ENCODE measurements at places on chromosomes 3 and 15.

DNA sequence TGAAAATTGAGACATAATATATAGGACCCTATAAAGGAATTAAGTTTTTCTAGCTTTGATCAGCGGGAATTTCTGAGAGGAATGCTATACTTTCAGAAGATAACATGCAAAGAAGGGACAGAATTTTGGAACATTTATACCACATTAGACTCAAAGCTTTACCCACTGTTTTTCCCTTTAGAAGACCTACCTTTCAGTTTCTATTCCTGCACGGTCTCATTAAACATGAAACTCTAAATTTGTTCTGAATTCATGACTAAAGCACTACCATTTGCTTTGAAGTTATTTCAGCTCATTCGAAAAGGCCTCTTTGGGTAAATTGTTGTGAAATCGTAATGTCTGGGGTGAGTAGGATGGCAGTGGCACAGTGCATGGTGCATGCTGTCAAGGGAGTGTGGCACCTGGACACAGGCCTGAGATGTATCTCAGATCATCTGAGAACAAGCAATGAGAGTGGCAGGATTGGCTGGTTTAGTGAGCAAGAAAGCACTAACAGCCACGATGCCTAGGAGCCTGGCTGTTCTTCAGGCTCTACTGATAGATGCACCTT, 42.5 kb downstream of the CHCHD4 start:
- no peak for DNase-seq

DNA sequence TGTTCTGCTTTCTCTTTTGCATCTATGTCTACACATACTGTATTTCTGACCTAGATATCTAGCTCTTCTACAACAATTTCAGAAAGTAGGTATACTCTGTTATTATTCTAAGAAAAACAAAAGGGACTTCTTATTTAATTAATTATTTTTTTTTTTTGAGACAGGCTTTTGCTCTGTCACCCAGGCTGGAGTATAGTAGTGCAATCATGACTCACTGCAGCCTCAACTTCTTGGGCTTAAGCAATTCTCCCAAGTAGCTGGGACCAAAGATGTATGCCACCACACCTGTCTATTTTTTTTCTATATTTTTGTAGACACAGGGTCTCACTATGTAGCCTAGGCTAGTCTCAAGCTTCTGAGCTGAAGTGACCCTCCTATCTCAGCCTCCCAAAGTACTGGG, 130.6 kb downstream of the MBNL1 start:
- DNase-seq = no peak

DNA sequence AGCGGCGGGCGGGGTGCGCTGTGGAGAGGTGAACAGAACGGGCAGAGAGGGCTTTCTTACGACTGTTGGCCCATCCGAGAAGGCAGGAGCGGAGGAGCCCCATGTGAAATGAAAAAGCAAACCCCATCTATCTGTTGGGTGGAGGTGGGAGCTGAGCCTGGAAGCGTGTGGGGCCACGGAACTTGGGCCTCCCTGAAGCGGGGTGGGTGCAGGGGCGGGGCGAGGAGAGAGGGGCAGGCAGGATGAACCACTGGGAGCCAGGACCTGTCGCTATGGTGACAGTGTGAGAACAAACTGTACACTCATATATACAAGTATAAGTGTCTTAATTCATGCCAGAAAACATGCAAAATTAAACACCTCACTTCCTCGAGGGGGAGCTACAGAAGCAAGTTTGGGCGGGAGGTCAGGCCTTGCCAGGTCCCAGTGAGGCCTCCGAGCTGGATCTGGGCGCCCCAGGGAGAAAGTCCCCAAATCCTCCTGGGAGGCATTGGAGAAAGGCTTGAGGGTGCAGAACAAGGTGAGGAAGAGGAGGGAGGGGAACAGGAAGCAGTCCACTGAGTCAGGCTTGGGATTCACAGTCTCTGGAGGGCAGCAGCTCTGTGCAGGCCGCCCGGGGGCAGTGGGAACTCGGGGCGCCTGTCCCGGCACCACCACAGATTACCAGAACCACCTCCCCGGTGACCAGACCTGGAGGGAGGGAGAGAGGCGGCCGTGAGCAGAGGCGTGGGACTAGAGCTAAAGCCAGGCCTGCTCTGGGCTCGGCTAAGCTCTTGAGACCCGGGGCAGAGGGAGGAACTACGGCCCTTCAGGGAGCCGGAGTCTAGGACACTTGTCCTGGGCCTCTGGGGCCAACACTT, 34.8 kb downstream of the RBPMS2 start:
- DNase-seq = no peak

- no peak for DNase-seq
Measured at GRCh38 chr15:100726070-100726420, 123.7 kb downstream of the ASB7 start.

DNA sequence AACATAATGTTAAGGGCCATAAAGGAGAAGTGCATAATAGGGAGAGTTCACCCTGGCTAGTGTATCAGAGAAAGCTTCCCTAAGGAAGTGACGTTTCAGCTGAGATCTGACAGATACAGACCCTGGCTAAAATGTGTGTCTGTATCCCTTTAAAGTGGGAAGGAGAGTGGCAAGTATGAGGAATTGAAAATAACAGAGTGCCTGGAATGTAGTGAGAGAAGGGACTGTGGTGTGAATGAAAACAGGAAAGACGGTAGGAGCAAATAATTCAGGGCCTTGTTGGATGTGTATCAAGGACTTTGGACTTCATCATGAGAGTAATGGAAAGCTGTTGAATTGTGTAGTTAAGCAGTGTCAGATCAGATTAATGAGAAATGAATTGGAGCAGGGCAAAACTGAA, 30.5 kb downstream of the NEO1 start:
- DNase-seq = no peak

DNA sequence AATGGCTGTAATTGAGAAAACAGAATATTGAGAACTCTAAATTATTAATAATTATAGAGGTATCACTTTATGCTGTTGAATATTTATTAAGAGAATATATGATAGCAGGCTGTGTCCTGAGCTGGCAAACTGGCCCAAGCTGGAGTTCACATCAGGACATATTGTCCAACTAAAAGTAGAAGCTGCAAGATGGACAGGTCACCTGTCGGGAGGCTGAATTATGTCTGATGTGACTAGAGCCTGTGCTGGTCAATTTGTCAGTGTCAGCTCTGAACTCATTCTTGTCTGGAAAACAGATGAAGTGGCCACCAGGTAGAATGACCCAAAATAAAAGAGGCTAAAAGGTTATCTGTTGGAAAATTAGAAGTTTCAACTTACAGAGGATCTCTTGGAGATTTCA, 392.2 kb downstream of the LRTM1 start:
- no peak for DNase-seq

DNA sequence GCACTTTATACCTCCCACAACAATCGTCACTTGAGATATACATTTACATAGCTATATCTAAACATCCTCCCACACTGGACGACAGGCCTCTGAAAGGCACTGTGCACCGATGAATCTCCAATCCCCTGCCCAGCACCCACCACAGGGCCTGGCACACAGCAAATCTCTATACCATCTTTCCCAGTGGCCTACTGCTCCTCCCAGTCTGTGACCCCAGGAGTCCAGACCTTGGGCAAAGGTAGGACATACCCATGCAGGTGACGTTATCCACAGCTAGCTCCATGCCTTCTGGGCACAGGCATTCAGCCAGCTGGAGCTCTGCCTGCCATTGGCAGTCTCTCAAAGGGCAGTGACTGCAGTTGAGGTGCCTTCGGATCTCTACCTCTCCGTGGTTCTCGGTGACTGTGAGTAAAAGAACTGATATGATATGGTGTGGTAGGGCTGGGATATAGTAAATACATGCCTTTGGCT, 5.8 kb downstream of the LTK start:
- no peak for DNase-seq

Data from activated naive CD4-positive, alpha-beta T cell (primary cell).